ENCODE measurements at places on chromosomes 16 and 17. TPM values are rescaled to one million over a fixed set of nuclear protein-coding genes. Genes with fewer than 3 reads are reported as not detected.

GRCh38 chr17:5055543-5055942 lies 20.3 kb upstream of the SLC52A1 start:
- H3K27ac ChIP-seq, result no peak overlapping the region
- DNase-seq, result no peak
- H3K27me3 ChIP-seq, result no peaks in the 10 kb centered on the region
- H3K36me3 ChIP-seq, result no peaks in the 10 kb centered on the region
- H3K4me1 ChIP-seq, result no peaks in the 10 kb centered on the region
- no peak overlapping the region for H3K4me3 ChIP-seq

GRCh38 chr17:65987988-65988387 lies 203.9 kb downstream of the CEP112 start:
- H3K4me1 ChIP-seq, result 0 out of 2 replicates have a peak, but pooled peaks cover 4% of the 10 kb centered on the region
- peak; percentile 90 for DNase-seq
- no peak overlapping the region for H3K27ac ChIP-seq
- H3K36me3 ChIP-seq, result no peaks in the 10 kb centered on the region
- no peak overlapping the region for H3K4me3 ChIP-seq

- no peak overlapping the region for H3K4me3 ChIP-seq
- H3K27me3 ChIP-seq, result no peaks in the 10 kb centered on the region
- no peaks in the 10 kb centered on the region for H3K36me3 ChIP-seq
Measured at GRCh38 chr16:23379707-23380106, 73.3 kb downstream of the COG7 start.

DNA sequence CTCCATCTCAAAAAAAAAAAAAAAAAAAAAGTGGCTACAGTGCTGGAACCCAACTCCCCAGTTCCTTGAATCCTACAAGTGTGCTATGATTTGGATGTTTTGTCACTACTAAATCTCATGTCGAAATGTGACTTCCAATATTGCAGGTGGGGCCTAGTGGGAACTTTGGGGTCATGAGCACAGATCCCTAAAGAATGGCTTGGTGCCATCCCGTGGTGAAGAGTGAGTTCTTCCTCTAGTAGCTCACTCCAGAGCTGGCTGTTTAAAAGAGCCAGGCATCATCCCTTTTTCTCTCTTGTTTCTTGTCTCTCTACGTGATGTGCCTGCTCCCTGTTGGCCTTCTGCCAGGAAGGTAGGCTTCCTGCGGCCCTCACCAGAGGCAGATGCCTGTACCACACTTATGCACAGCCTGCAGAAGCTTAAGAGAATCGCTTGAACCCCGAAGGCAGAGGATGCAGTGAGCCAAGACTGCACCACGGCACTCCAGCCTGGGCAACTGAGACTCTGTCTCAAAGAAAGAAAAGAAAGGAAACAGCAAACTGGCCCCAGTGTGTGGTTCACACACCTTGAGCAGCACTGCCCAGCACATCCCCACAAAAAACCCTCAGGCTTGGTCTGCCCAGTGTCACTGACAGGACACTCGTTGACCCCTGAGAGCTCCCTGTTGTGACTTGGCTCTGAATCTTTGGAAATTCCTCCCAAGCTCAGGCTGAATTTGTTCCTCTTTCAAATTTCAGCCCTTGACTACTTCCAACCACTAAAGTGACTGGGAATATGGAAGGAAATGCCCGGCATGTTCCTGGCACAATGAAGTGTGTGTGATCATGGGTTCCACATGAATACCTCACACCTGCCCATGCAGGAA lies 3.1 kb downstream of the MT1E start:
- no peak overlapping the region for H3K27ac ChIP-seq
- H3K4me3 ChIP-seq, result no peak overlapping the region
- peaks cover 9% of the 10 kb centered on the region for H3K4me1 ChIP-seq
- no peaks in the 10 kb centered on the region for H3K36me3 ChIP-seq
- no peak for DNase-seq

DNA sequence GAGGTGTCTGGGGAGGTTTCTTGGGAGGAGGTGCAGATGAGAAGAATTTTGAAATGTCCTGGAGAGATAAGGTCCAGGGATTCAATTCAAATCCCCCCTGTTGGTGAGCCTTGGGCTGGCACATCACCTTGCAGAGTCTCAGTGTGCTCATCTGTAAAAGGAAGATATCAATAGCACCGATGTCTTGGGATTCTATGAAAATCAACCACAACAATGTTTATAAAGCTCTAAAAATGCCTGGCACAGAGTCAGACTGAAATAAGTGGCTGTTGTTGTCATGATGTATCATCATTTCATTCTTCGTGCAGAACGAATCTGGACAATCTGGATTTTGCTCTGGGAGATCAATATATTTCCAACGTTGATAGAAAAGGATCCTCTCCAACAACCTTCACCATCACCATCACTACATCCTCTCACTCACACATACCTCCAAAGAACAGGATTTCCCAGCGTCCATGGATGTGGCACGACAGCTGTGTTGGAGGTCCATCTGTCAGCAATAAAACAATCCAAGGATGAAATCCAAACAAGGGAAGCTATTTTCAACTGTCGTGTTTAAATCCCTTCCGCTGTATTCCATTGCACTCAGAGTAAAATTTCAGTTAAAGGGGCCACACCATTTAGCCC lies 393.7 kb upstream of the DYNLRB2 start:
- no peaks in the 10 kb centered on the region for H3K4me1 ChIP-seq
- no peak for DNase-seq
- H3K4me3 ChIP-seq, result no peak overlapping the region
- H3K27me3 ChIP-seq, result no peaks in the 10 kb centered on the region
- no peak overlapping the region for H3K27ac ChIP-seq

DNA sequence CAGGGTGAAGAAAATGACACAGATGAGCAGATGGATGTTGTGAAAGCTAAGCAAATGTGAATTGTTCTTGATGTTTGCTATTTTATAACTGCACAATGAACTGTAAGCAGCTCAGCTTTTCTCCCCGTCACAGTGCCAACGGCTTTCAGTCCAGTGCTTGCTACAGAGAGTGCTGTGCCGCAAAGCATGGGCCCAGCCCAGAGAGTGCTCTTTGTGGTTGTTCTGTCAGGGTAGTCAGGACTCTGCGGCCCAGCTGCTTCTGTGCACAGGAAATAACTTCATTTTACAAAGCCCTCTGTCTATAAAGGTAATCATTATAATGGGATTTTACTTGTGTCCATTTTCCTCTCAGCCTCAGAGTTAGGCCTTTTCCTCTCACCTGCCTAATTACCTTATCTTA lies 39.1 kb downstream of the CDRT15 start:
- H3K4me3 ChIP-seq, result no peak overlapping the region
- H3K27ac ChIP-seq, result no peak overlapping the region
- no peak for DNase-seq
- peaks cover 3% of the 10 kb centered on the region for H3K36me3 ChIP-seq
- H3K4me1 ChIP-seq, result no peaks in the 10 kb centered on the region

DNA sequence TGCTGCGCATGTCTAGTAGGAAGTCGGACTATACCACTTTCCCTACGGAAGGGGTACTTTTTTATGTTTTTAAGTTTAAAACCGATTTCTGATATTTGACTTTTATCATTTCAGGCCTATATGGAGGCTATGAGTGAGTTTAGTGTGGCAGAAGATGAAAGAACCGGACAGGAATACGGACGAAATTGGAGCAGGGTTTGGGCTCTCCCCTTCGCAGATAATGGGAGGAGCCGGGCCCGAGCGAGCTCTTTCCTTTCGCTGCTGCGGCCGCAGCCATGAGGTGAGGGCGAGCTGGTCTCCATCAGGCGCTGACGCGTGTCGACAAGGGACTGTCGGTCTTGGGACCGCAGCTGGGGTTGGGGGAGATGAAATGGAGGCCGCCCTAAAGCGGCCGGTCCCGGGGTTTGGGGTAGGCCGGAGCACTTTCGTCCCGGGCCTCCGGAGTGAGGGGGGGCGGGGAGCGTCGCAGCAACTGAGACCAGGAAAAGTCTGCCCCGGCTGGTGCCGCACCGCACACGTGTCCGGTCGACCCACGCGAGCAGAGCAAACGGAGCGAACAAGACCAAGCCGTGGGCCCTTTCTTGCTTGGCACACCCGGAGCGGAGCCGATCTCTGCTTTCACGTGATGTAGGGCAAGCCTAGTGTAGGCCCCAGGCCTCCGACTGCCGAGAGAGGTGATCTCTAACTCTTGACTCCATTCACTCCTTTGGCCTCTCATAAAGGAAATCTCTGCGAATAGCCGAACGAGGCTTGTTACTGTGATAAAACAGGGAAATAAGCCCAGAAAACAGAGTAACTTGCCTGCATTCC lies at the start of gene RPL19:
Gene RPL19 (plus strand): TSS at position 214 of the 810 bp plus-strand sequence. CDS start 62 bp downstream, at position 276.
- H3K36me3 ChIP-seq, result peaks cover 29% of the 10 kb centered on the region
- DNase-seq, result no peak
- H3K4me3 ChIP-seq, result peak within 1 kb of the TSS; percentile 93
- peaks cover 24% of the 10 kb centered on the region for H3K4me1 ChIP-seq
- no peaks in the 10 kb centered on the region for H3K27me3 ChIP-seq

DNA sequence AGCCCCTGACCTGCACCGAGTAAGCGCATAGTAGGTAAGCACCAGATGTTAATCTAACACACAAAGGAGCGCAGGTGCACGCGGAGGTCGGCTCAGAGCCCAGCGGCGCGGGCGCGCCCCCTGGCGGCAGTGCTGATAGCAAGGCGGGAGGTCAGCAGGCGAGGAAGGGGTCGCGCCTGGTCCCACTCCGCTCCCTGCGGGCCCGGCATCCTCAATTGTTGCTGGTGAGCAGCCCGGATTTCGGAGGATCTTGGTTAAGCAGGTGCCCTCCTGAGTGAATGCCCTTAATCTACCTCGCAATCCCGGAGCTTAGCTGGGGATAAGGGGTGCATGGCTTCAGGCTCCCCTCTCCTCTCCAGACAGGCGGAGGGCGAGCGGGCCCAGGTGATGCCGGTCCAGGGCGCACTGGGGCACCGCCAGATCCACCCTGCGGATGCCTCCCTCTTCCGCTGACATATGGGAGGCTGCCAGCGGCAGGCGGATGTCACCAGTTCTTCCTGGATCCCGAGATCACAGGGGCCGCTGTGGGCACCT lies 4.0 kb upstream of the WNT3 start:
- no peak overlapping the region for H3K27ac ChIP-seq
- H3K4me3 ChIP-seq, result 0 out of 2 replicates have a peak overlapping the region, but pooled peaks have one; percentile 21
- H3K36me3 ChIP-seq, result no peaks in the 10 kb centered on the region
- 0 out of 2 replicates have a peak, but pooled peaks cover 6% of the 10 kb centered on the region for H3K27me3 ChIP-seq

DNA sequence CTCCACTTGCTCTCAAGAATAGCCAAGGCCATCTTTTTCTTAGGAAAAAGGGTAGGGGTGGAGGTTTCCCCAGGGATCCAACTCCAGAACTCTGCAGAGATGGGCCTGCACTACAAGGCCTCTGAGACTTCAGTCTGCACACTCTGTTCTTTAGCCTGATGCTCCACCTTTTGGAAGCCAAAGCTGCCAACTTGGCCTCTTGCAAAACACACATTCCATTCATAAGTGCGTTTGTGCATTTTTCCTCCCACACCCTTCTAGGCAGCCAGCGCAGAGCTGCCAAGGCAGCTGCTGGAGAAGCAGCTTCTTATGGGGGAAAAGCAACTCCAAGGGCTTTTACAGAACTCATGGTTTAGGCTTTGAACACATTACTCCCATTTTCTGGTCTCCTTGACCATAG lies 45.3 kb downstream of the REXO5 start:
- H3K27ac ChIP-seq, result no peak overlapping the region
- H3K4me1 ChIP-seq, result peaks cover 36% of the 10 kb centered on the region
- H3K27me3 ChIP-seq, result no peaks in the 10 kb centered on the region
- peak; percentile 81 for DNase-seq

GRCh38 chr17:78476149-78476548 lies 97.7 kb downstream of the PGS1 start:
- no peak overlapping the region for H3K4me3 ChIP-seq
- peaks cover 9% of the 10 kb centered on the region for H3K27me3 ChIP-seq
- H3K4me1 ChIP-seq, result no peaks in the 10 kb centered on the region
- no peak overlapping the region for H3K27ac ChIP-seq
- no peaks in the 10 kb centered on the region for H3K36me3 ChIP-seq
- DNase-seq, result no peak

Gene DNAI2
- total RNA-seq, result not detected

Gene CD300LB
- total RNA-seq, result not detected

Gene KRT9
- not detected for total RNA-seq

Gene METRN
- 320 TPM for total RNA-seq

Gene KRT39
- not detected for total RNA-seq

Gene CXCL16
- total RNA-seq, result 38.7 TPM

Gene GPR179
- total RNA-seq, result not detected

Measured in PC-3 (cell line).